ENCODE measurements at places on chromosomes 7 and 10. TPM values are rescaled to one million over a fixed set of nuclear protein-coding genes. Genes with fewer than 3 reads are reported as not detected.

Gene MYL10
- total RNA-seq: not detected

Gene TMEM140
- 0.57 TPM for total RNA-seq

Gene AGAP9
- 1.1 TPM for total RNA-seq

Gene GJD4
- total RNA-seq: not detected

Gene C7orf57
- 0.57 TPM for total RNA-seq

Gene MEOX2
- 0.19 TPM for total RNA-seq

Gene RASSF4
- total RNA-seq: 1.7 TPM

Gene CD36
- 4.0 TPM for total RNA-seq
